ENCODE measurements at places on chromosomes 3 and 15. TPM values are rescaled to one million over a fixed set of nuclear protein-coding genes. Genes with fewer than 3 reads are reported as not detected.

Gene NSMCE3
- 6.3 TPM for total RNA-seq

Gene GOLGA6A
- not detected for total RNA-seq

Gene THSD4
- total RNA-seq = 144 TPM

Gene CTXN2
- total RNA-seq = not detected

Gene GABRA5
- 0.57 TPM for total RNA-seq

Gene SEMA7A
- total RNA-seq = 1.7 TPM

Gene FAM162A
- 71.7 TPM for total RNA-seq

Gene CD276
- 12.9 TPM for total RNA-seq

Gene WDR49
- 7.4 TPM for total RNA-seq

Gene ARPIN
- 11.0 TPM for total RNA-seq

Gene CKMT1B
- 69.3 TPM for total RNA-seq

Gene SKOR1
- 0.38 TPM for total RNA-seq

Gene SLC22A14
- 0.19 TPM for total RNA-seq

Gene CISH
- 9.3 TPM for total RNA-seq

Gene DLEC1
- not detected for total RNA-seq

Gene TGM4
- not detected for total RNA-seq

Gene ZMYND10
- total RNA-seq = 1.1 TPM

Gene TUSC7
- not detected for total RNA-seq

Gene NEK10
- 0.34 TPM for total RNA-seq

Gene FANCI
- 5.0 TPM for total RNA-seq

Gene EDC3
- 16.2 TPM for total RNA-seq

Gene FSTL1
- total RNA-seq = 31.2 TPM

Gene LRRC2
- total RNA-seq = not detected

Gene STAG1
- 21.4 TPM for total RNA-seq

Gene NMNAT3
- total RNA-seq = 7.6 TPM

Gene TP63
- 111 TPM for total RNA-seq

Gene GSK3B
- total RNA-seq = 24.1 TPM

Gene CCDC80
- 2.0 TPM for total RNA-seq
